ENCODE measurements at places on chromosomes 16 and 17.

- H3K27ac ChIP-seq, result no peak overlapping the region
- peaks cover 4% of the 10 kb centered on the region for H3K4me1 ChIP-seq
- no peaks in the 10 kb centered on the region for H3K36me3 ChIP-seq
- H3K4me3 ChIP-seq, result no peak overlapping the region
Measured at GRCh38 chr17:46736100-46736499, 82.4 kb downstream of the WNT3 start.

DNA sequence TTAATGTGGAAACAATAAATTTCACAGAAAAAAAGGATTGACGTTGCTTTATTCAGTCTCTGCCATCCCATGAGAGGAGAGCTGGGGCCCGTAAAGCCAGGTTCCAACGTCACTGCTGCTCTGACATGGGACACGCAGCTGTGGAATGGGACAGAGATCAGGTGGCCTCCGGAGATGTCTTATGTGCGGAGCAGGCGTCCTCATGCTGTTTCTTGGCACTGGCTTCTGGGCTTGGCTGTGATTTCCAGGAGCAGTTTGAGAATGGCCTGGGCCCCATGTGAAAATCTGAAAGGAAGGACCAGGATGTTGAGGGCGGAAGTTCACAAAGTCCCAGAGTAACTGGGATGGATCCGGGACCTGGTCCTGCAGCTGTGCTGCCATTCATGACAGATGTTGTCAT is 32.4 kb downstream of the NDEL1 start:
- no peaks in the 10 kb centered on the region for H3K4me1 ChIP-seq
- no peak overlapping the region for H3K4me3 ChIP-seq
- no peak overlapping the region for H3K27ac ChIP-seq

DNA sequence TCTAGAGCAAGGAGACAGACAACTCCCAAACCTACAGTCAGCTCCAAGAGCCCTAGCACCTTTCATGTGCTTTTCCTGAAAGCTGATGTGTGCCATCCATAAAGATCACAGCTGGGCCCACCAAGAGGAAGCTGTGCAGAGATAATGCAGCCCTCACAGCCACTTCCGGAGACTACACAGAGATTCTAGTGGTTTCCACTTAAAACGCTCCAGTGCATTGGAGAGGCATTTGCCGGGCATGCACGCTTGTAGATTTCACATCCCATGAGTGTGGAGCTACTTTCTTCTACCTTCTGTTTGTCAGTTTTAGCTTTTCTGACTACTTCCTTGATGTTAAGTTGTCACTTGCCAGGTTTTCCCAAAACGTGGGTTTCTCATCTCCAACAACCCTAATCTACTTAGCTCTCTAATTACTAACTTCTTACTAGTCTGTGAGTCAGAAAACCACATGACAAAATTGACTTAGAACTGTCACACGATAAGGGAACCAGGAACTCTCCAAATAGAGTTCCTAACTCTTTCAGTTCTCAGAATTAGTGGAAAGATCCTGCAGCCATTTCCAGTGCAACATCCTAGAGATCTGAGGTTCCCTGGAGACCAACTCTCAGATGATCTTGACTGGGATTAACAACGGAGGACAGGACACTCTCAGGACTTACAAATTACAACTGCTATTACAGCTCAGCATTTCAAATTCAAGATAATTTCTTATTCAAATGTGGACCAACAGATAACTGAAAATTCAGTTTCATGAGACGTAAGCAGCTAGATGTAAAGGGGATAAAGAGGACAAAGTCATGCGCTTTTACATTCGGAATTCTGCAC is 28.6 kb downstream of the PMP22 start:
- H3K4me3 ChIP-seq, result no peak overlapping the region
- H3K36me3 ChIP-seq, result peaks cover 20% of the 10 kb centered on the region
- no peaks in the 10 kb centered on the region for H3K27me3 ChIP-seq
- no peaks in the 10 kb centered on the region for H3K4me1 ChIP-seq
- H3K27ac ChIP-seq, result no peak overlapping the region

DNA sequence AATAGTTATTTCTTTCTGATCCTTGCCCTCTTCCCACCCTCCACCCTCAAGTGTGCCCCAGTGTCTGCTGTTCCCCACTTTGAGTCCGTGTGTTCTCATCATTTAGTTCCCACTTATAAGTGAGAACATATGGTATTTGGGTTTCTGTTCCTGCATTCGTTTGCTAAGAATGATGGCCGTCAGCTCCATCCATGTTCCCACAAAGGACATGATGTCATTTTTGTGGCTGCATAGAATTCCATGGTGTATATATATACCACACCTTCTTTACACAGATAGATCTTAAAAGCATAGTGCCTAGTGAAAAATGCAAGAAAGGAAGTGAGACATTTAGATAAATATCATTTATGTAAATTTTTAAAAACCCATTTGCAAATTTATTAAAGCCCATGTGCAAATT is 33.1 kb downstream of the HS3ST2 start:
- no peak overlapping the region for H3K4me3 ChIP-seq
- no peaks in the 10 kb centered on the region for H3K36me3 ChIP-seq
- H3K4me1 ChIP-seq, result no peaks in the 10 kb centered on the region
- no peaks in the 10 kb centered on the region for H3K27me3 ChIP-seq

DNA sequence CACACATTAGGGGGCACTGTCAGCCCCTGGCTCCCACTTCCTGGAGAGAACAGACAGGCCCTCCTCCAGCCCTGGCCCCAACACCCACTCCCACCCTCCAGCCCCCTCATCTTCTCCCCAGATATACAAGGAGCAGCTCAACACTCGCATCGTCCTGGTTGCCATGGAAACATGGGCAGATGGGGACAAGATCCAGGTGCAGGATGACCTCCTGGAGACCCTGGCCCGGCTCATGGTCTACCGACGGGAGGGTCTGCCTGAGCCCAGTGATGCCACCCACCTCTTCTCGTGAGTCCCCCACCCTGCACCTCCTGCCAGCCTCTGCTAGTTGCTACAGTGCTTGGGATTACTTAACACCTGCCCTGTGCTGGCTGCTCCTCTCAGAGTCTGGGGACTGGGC is 14.4 kb downstream of the ADAM11 start:
- H3K4me3 ChIP-seq, result no peak overlapping the region
- no peaks in the 10 kb centered on the region for H3K27me3 ChIP-seq
- peaks cover 5% of the 10 kb centered on the region for H3K4me1 ChIP-seq
- no peaks in the 10 kb centered on the region for H3K36me3 ChIP-seq
- DNase-seq, result no peak
- H3K27ac ChIP-seq, result no peak overlapping the region

GRCh38 chr16:48330189-48330840 is 54.9 kb downstream of the SIAH1 start:
- no peak overlapping the region for H3K27ac ChIP-seq
- H3K4me3 ChIP-seq, result no peak overlapping the region
- peaks cover 2% of the 10 kb centered on the region for H3K4me1 ChIP-seq

Data from endothelial cell of umbilical vein (primary cell).